Renal cortical epithelial cell (primary cell): ENCODE measurements at places on chromosomes 7 and 10. TPM values are rescaled to one million over a fixed set of nuclear protein-coding genes. Genes with fewer than 3 reads are reported as not detected.
A peak's percentile ranks its signal among the peaks of the same experiment; 100 is the strongest.

Gene VSIR
- total RNA-seq: 10.6 and 14.0 TPM in 2 replicates

Gene TRPV6
- 0.05 TPM in 1 of 2 replicates, not detected in the other for total RNA-seq

Gene GNAI1
- total RNA-seq: 38.4 and 101 TPM in 2 replicates

- DNase-seq: peak; percentile 23
Observed at GRCh38 chr10:102504179-102504975, 605 bp downstream of the SUFU start.

GRCh38 chr10:117215079-117215478 is 17.8 kb downstream of the KCNK18 start:
- no peak for DNase-seq

DNA sequence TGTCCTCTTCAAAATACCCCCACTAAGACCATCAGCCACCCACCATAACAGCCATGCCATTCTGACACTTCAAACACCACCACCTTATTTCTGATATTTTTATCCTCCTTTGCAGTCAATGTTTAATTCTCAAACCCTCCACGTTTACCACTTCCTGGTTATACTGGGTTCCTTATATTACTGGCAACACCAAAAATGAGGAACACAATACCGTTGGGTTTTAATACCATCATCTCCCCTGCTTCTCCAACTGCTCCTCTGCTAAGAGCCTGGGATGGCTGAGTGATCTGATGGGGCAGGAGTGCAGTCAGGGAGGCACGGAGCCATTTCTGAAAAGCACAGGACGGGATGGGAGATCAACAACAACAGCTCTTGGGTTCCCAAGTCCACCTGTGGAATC is 140.5 kb downstream of the CHCHD3 start:
- no peak for DNase-seq

DNA sequence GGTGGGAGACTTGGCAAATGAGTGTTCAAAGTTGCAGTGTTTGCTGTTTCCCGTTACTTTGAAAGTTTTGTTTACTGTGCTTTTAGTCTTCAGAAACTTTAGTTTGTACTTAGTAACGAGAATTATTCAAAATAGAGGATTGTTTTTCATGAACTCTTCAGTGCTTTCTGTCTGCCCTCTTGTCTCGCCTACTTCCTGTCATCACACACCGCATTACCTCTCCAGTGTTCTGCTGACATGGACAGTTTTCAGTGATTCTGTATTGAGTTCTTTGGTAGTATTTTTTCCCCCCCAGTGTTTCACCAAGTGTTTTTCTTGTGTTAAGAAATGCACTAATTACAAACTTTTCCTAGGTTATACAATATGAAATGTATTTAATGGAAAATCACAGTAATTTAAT is 207.0 kb downstream of the MLLT10 start:
- DNase-seq: no peak

DNA sequence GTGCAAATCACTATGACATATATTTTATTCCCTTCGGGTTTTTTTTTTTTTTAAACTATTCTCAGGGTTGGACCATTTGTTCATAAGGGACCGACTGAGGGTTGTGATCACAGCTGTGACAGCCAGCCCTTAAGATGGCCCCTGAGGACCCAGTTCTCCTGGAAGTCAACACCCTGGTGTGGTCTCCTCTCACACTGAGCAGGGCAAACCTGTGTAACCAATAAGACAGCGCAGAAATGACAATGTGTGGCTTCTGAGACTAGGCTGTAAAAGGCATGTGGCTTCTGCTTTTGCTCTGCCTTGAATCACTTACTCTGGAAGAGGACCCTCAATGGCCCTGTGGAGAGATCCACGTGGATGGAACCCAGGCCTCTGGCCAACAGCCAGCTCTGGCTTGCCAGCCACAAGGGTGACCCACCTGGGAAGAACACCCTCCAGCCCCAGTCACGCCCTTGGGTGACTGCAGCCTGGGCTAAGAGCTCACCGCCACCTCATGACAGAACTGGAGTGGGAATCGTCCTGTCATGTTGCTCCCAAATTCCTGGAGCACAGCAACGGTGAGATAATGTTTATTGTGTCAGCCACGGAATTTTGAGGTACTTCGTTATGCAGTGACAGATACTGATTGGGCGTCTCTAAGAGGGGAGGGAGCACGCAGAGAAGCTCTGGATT is 127.1 kb downstream of the CLEC2L start:
- no peak for DNase-seq
